ENCODE measurements at places on chromosomes 4 and X.

GRCh38 chrX:29242856-29243255 lies 655.6 kb downstream of the IL1RAPL1 start:
- no peak for DNase-seq

- DNase-seq = no peak
Observed at GRCh38 chr4:75710246-75710645, 14.1 kb upstream of the USO1 start.

- DNase-seq = no peak
Observed at GRCh38 chrX:52346174-52347165, 22.4 kb upstream of the XAGE2 start.

DNA sequence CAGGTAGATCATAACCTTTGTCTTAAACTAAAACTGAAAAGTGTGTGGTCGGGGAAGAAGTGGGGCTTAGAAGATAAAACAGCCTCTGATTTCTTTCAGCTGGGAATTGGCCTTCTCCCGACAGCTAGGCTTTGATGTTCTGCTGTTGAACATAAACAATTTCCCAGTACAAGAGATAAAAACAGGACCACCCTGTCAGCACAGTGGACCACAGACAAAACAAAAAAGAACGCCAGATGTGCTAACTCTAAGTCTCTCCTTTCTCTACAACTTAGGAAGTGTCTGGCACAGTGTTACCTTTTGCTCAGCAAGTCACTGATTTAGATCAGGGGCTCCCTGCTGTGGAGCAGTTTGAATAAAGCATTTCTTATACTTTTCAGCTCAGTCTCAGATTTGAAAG lies 87.5 kb upstream of the UXT start:
- no peak for DNase-seq

DNA sequence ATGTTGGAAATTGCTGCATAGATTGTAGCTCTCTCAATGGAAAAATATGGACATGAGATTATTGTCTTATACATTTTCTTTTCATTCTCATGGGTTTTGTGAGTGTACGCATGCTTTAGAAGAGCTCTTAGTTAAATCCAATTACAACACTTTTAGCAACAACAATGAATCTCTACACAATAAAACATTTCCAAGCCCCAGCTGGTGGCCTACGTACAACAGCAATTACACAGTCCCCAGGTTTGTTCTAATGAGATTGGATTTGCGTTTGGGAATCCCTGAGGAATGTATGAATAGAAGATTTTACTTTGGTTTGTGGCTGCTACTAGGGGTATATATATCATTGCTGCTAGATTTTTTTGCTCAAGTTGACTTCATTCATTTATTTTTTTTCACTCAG lies 98.6 kb downstream of the FHDC1 start:
- DNase-seq = no peak

DNA sequence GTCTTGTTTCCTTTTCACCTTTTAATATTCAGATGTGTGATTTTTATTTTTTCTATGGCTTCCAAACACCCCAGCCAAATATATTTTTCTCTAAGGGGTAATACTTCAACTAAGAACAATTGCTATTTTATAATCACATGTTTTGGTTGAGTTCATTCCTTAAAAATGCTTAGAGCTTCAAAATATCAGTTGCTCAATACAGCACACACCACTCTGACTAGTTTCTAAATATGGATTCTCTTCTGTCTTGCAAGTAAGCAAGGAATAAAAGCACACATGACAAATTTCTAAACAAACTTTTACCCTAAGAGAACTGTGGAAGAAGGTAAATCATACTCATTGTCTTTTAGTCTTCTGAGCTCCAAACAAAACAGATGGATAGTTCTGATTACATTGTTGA lies 27.2 kb downstream of the ANTXR2 start:
- DNase-seq = no peak

Measured in stimulated activated CD4-positive, alpha-beta T cell treated with anti-CD3 and anti-CD28 coated beads, Interleukin-1b, Interleukin-23, amount 100 ng/mL, for 24 hours (primary cell).